Pons (tissue), 1 donor: ENCODE measurements at places on chromosomes 6 and 20.
A peak's percentile ranks its signal among the peaks of the same experiment; 100 is the strongest.

DNA sequence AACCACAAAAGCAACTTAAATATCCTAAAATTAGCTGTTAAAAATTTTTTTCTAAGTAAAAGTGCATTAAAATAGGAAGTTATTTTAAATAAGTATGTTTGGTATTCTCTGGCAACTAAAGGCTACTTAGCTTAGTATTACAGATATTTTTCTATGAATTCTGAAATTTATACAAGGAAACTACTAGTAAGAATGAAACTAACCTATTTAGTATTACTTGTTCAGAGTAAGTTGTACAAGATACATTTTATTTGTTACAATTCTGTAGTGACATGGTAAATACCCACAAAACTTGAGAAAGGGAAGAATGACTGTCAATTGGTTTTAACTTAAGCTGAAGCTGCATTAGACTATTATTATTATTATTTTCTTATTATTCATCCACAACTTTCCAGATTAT, 6.5 kb downstream of the PHIP start:
- DNase-seq = no peak

GRCh38 chr20:15895560-15896084, 677.6 kb downstream of the KIF16B start:
- DNase-seq = no peak

DNA sequence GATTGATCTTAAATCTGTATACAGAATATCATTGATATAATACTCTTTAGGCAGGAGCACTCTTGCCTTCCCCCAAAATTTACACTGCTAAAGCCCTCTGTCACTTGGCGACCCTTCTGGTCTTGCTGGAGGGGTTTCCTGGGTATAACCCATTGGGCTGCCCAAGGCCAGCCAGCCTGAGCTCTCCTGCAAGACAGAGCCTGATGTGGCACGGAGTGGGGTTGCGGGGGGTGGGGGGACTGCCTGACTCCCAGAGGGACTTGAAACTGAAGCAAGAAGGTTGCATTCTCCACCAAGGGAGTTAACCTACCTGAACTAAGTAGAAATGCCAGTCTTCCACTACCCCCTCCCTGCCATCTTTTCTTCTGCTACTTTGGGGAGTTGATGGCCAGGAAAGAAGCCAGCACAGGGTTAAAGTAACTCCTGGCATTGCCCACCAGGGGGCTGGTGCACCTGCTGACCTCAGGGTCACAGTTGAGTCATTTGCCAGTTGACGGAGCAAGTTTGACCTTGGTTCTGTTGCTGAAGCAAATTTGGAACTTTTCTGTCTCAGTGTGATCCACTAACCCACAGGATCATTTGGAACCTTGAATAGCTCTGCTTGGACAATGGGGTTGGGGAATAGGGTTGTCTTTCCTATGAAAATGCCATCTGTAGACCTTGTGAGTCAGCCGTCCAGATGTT, 79.4 kb downstream of the ASXL1 start:
- DNase-seq = no peak

GRCh38 chr6:88548891-88549505, 382.9 kb upstream of the CNR1 start:
- no peak for DNase-seq

DNA sequence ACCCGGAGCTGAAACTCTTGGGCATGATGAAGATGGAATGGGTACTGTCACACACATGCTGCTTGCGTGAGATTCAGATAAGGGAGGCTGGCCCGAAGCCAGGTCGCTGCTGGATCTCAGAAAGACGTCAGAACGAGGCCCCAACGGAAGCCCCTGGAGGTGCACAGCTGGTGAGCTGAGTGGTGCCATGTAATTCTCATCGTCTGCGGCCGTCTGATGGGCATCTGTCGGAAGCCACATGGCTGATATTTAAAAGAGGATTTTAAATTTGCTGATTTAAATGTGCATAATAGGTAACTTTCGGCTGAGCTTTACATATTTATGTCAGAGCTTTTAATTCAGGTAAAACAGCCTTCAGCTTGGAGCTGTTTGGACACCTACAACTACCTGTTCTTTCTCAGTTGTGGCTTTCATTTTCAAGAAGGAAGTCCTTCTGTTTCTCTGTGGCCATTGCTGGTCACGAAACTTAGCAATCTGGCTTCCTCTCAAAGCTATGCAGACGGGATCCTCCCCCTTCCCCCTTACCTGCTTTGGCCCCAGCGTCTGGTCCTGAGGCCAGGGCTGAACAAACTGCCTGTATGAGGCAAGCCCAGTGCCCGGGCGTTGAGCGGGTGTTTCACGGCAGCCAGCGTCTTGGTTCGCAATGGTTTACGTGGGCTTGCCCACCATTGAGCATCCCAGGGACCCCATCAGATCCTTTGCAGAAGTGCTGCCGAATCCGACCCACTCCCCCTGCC, 9.2 kb downstream of the SLCO4A1 start:
- DNase-seq = peak; percentile 26

- DNase-seq = no peak
These were observed 134.3 kb downstream of the ISM1 start for GRCh38 chr20:13355411-13355810.

GRCh38 chr6:2196079-2196679, 49.2 kb downstream of the GMDS start:
- DNase-seq = peak; percentile 55

DNA sequence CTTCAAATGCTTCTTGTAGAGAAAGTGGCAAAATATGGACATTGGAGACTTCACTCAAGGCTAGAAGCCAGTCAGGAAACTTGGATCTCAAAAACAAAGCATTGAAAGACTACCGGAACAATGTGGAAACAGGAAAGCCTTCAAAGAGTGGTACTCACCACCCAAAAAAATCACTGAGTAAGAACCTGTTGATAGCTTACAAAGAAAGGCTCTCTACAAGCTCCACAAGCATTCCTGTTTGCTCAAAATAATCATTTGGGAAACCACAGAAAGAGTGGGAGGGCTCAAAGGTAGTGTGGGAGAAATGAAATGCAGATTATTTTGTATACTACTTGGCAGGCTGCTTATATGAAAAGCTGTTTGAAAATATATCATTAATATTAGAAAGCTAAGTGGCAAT, 9.5 kb upstream of the DST start:
- DNase-seq = no peak

GRCh38 chr20:55974491-55975202, 30.7 kb downstream of the CBLN4 start:
- no peak for DNase-seq

DNA sequence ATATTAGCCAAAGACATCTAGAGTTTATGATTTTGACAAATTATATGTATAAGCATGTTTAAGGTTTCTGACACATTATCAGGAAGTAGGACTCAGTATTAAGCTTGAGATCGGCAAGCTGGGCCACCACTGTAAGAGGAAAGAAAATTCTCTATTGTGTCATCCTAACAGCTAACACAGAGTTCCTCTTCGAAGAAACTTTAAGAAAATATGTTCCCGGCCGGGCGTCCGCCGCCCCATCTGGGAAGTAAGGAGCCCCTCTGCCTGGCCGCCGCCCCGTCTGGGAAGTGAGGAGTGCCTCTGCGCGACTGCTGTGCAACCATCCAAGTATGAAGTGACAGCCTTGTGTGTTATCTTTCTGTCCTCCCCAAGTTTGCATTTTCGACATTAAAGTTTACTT, 23.0 kb downstream of the USP49 start:
- no peak for DNase-seq

DNA sequence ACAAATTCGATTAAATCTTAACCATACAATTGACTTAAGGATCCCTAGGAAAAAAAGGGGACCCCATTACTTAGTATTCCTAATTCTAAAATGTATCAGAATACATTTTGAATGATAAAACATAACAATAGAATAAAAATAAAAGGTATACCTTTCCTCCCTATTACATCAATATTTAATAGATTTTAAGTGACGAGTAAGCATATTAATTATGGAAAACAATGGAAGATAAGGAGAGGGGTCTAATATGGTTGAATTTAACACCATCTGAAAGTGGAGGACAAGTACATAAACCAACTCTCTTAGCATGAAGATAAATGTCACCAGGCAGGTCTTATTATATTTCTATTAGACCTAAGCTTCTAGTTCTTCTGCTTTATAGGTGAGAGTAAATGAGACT, 232.1 kb downstream of the HAO1 start:
- no peak for DNase-seq

GRCh38 chr6:156534594-156534993, 242.6 kb upstream of the ARID1B start:
- DNase-seq = no peak

GRCh38 chr20:38790200-38791053, 15.1 kb upstream of the PPP1R16B start:
- DNase-seq = peak; percentile 42

DNA sequence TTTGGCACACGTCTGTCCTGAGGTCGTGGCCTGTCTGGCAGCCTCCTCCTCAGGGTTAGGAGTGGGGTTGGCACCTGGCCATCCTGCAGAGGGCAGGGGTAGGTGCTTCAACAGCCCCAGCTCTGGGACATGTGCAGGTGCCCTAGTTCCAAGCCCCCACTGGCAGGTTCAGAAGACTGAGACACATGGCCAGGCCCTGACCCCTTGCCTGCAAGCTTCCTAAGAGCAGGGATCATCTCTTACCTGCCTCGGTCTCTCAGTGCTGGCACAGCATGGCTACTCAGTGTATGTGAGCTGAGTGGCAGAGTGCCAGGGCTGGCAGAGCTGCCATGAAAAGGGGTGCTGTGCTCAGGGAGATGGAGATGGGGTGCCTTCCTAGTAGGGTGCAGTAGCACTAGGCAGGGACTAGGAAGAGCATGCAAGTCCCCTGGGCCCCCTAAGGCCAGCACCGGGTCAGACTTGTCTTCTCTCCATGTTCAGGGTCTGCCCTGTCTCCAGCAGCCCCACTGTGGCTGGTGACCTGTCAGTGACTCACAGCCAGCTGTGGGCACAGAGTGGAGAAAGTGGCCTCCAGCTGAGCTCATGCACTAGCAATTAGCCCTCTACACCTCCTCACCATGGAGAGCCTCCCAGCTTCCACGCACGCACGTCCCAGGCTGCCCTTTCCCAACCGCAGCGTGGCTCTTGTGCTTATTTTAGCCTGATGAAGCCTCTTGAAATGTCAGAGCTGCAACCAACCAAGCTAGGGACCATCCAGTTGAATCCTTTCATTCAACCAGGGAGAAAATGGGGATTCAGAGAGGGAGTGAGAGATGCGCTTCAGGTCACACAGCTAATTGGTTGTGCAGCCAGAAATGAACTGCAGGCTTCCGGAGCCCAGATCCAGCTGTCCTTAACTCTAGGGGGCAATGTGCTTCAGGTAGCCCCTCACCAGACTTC, 116.6 kb downstream of the MRPL14 start:
- no peak for DNase-seq

GRCh38 chr6:136129365-136129764, 120.7 kb downstream of the MTFR2 start:
- no peak for DNase-seq

- no peak for DNase-seq
These were observed 37.8 kb upstream of the MARCKS start for GRCh38 chr6:113819169-113819830.

- no peak for DNase-seq
These were observed 2.3 kb downstream of the TOX2 start for GRCh38 chr20:43916881-43917371.

- DNase-seq = no peak
These were observed 13.3 kb upstream of the ITPR3 start for GRCh38 chr6:33607784-33608161.

GRCh38 chr6:113317891-113318574, 539.1 kb upstream of the MARCKS start:
- peak; percentile 64 for DNase-seq

GRCh38 chr6:72712910-72713309, 91.0 kb downstream of the KCNQ5 start:
- DNase-seq = no peak

GRCh38 chr20:47167846-47168245, 188.7 kb downstream of the ZMYND8 start:
- no peak for DNase-seq

- DNase-seq = no peak
These were observed 19.2 kb upstream of the RIPOR3 start for GRCh38 chr20:50710492-50711063.

GRCh38 chr6:137678451-137678850, 184.3 kb upstream of the OLIG3 start:
- no peak for DNase-seq

DNA sequence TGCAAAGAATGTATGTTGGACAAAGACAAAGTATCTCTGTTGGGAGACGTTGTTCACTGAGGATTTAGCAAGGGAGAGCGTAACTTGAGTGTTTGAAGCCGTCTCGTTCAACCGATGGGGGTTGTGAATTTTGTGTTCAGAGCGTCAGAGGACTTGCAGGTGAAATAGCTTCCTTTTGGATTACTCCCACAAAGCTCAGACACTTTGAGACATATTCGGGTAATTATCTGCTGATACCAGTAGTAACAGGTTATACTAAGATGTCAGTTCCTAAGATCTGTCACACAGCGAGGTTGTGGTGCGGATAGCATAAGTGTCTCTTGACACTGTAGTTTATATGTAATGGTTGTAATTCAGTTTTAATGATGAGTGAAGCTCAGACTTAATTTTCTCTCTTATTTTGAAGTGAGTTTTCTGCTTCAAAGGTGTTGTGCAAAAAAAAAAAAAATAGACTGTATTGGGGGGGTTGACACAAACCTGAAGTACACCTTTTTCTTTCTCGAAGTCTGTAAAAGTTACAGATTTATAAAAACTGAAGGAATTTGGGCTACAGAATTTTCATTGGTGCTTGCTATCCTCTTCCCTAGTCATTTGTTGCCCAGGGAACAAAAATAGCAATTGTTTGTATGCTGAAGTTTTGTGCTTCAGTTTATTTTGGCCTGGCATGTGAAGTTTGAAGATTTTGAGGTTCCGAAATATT, 1.7 kb downstream of the ASXL1 start:
- peak; percentile 27 for DNase-seq

- DNase-seq = no peak
These were observed 21.9 kb upstream of the SGK2 start for GRCh38 chr20:43536817-43537440.

DNA sequence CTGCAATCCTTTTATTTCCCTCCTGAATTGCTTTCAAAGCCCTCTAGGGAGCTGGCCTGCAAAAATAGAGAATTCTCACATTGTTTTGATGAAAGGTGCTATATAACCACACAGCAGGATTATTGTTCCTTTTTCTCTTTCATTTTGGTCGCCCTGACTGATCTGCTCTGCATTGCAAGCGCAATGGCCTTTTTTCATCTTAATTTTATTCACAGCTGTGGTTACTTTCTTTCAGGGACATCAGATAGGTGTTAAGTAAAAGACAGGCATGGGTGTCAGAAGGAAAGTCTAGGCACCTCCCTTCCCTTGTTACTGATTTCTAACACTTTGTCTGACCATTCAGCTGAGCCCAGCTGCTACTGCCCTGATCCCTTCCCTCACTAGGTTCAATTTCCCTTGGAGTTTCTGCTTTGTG, 850.5 kb upstream of the MAP3K7 start:
- DNase-seq = no peak

GRCh38 chr6:154458565-154459470, 51.7 kb downstream of the CNKSR3 start:
- no peak for DNase-seq

DNA sequence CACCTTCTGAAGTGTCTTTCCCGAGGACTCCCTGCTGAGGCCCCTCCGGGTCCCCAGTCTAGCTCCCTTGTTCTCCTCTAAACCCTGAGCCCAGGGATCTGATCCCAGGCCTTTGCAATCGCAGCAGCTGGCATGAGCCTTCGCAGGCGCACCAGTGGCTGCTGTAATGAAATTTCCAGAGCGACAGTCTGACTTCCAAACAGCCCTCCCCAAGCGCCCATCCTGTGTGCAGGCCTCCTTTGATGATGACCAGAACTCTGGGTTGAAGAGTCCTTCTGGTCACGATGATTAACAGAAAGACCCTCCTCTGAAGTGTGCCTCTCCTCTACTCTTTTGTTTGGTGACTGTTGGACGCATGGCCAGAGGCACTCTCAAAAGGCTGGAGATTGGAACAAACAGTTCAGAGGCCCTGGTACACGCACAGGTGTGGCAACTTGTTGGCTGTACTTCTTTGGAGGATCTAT, 89.1 kb upstream of the MPC1 start:
- no peak for DNase-seq

- no peak for DNase-seq
These were observed 20.8 kb upstream of the CHRNA4 start for GRCh38 chr20:63381781-63382431.
